ENCODE measurements at places on chromosomes 13 and 19. TPM values are rescaled to one million over a fixed set of nuclear protein-coding genes. Genes with fewer than 3 reads are reported as not detected.

DNA sequence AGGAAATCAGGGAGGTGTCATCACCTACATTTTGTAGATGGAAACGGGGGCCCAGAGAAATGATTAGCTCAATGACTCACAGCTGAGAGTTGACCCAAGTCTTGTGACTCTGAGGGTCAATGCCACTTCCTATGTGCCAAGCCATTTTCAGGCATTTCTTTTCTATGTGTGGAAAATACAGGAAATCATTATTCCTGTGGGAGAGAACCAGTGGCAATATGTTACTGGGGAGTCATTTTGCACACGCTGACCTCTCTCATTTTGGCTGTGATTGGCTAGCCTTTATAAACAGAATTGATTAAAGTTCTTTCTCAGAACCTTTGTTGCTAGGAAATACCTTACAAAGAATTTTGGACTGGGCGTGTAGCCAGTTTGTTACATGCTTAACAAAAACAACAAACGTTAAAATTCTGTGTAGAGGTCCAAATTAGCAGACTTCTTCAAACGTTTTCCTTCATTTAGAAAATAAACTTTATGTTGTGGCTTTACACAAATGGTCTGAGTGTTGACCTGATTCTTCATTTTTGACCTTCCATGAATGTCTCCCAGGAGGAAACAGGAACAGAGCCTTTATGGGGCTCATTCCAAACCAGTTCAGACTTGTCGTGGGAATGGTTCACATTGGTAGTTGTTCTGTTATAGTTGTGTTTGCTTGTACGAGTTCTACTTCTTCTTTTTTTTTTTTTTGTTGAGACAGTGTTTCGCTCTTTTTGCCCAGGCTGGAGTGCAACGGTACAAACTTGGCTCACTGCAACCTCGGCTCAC lies 11.4 kb downstream of the PCCA start:
- DNase-seq: peak; percentile 65

DNA sequence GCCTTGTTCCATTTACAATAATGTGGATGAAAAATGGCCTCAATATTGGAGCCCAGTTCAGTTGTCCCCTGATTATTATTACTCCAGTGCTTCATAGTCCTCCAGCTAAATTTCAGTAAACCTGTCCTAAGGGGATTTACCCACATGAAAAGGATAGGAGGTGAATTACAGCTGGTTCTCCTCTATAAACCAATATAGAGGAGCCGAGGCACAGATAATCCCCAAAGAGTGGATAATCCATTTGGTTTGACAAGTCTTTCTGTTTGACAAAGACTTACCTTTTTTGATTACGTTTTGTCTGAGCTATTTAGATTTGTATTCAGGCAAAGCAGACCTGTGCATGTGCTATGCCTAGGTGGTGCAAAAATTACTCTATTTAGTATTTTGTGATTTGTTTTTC lies 2.7 kb downstream of the CNMD start:
- DNase-seq: no peak

DNA sequence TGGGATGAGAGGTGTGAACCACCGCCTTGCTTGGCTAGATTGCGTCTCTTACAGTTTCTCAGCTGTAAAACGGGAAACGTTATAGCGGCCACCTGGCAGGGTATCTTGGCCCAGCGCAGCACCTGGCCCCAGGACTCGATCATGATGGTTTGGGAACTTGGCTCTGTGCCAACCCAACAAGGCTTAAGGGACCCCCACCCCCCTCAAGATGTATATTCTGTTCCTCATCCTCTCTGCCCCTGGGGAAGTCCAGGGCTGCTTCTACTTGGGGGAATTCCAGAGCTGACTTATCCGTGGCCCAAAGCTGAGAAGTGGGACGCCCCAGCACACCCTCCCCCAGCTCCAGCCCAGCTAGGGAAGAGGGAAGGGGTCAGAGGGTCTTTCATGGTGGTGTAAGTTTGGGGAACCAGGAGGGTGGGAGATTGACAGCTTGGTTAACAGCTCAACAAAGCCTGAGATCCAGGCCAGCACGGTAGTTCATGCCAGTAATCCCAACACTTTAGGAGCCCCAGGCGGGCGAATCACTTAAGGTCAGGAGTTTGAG lies 695 bp downstream of the ICAM1 start:
- DNase-seq: peak; percentile 45

- no peak for DNase-seq
Measured at GRCh38 chr13:42876270-42876714, 94.9 kb downstream of the FAM216B start.

Gene NEK3
- 27.8 TPM for total RNA-seq

- DNase-seq: no peak
Measured at GRCh38 chr13:34034411-34034810, 216.5 kb downstream of the RFC3 start.

GRCh38 chr13:51258612-51259548 lies 36.7 kb downstream of the FAM124A start:
- DNase-seq: no peak

DNA sequence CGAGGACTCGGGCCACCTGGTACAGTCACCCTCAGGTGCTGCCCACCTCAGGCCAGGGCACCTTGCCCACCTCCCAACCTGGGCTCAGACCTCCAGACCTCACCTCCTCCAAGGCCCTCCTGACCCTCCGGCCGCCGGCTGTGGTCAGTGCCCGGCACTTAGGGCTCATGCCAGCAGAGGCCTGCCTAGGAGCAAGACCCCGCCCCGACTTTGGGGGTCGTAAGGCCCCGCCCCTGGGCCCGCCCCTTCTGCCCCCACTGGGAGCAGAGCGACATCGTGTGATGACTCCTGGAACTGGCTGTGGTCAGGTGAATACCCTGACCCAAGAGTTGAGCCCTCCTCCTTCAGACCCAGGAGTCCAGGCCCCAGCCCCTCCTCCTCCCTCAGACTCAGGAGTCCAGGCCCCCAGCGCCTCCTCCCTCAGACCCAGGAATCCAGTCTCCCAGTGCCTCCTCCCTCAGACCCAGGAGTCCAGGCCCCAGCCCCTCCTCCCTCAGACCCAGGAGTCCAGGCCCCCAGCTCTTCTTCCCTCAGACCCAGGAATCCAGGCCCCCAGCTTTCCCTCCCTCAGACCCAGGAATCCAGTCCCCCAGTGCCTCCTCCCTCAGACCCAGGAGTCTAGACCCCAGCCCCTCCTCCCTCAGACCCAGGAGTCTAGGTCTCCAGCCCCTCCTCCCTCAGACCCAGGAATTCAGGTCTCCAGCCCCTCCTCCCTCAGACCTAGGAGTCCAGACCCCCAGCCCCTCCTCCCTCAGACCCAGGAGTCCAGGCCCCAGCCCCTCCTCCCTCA lies at the start of gene SBK2:
Gene SBK2, minus strand, starts transcription at position 183 of the 790 bp plus-strand sequence. CDS start 839 bp downstream, outside the sequence.
- no peak for DNase-seq

DNA sequence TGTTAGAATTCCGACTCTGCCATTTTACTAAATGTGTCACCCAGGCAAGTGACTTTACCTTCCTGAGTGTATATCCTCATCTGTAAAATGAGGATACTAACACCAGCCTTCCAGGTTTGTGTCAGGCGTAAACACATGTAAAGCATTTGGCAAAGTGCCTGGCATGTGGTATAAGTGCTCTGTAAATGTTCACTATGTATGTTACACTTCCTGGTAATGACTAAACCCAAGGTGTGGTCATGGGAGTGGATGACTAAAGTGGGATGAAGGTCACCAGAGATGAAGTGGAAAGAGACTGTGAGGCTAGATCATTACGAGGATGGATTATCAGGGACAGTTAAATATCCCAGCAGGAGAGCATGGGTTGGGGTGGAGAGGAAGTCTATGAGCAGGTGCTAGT lies 25.6 kb downstream of the DEDD2 start:
- DNase-seq: peak; percentile 90

GRCh38 chr19:4582980-4583842 lies 23.7 kb upstream of the SEMA6B start:
- DNase-seq: no peak

Gene POLR1G
- 8.5 TPM for total RNA-seq

DNA sequence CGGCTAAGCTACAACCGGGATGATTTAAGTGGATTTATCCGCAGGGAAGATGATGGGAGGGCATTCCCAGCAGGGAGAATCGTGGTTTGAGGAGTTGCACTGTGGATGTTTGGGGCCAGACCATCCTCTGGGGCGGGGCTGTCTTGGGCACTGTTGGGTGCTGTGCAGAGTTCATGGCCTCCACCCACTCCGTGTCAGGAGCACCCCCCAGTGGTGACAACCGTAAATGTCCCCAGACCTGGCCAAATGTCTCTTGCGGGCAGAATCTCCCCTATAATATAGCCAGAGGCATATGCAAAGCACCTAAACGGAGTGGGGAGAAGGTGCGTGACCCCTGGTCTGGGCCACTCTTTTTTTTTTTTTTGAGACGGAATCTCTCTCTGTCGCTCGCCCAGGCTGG lies 40.2 kb downstream of the SMIM24 start:
- DNase-seq: peak; percentile 75

DNA sequence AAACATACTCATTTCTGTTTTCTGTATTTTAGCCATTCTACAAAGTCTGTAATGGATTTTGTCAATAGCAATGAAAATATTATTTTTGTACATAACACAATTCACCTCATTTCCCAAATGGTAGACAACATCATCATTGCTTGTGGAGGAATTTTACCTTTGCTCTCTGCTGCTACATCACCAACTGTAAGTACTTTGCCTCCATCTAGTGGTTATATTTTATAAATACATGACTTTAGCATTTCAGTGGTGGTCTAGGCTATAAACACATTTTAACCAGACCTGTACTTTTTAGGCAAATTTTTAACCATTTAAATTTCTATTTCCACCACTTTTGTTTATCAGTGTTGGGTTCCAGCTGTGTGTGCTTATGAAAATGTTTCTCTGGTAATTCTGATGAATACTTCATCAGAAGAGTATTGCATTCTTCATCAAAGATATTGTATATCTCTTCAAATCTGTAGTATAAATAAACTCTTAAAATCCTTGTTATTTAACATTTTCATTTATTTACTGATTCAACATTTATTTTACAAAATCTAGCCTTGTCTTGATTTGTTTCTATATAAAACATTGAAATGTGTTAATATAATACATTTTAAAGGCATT lies 222.4 kb downstream of the NBEA start:
- DNase-seq: no peak

- DNase-seq: no peak
Measured at GRCh38 chr19:35055715-35056179, 14.2 kb downstream of the HPN start.

DNA sequence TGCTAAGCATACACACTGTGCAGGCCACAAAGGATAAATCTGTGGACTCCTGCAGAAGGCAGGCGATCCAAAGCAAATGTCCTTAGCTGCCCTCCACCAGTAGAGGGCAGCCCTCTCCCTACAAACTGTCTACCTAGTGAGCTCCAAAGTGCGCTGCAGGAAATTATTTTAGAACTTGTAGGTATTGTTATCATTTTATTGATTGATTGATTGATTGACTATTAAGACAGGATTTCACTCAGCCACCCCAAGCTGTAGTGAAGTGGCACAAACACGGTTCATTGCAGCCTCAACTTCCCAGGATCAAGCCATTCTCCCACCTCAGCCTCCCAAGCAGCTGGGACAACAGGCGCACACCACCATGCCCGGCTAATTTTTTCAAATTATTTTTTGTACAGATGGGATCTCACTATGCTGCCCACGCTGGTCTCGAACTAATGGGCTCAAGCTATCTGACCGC lies 37.3 kb downstream of the RNF6 start:
- DNase-seq: peak; percentile 77

Gene C1QTNF9
- total RNA-seq: 0.19 TPM

GRCh38 chr13:114179087-114179658 lies at the start of gene CFAP97D2:
Gene CFAP97D2, plus strand, starts transcription at chr13:114179257. Its CDS starts 74 bp downstream, at chr13:114179331.
- no peak for DNase-seq

Gene CLIP3
- total RNA-seq: 11.7 TPM

GRCh38 chr13:79692846-79693245 lies 211.9 kb downstream of the NDFIP2 start:
- no peak for DNase-seq

DNA sequence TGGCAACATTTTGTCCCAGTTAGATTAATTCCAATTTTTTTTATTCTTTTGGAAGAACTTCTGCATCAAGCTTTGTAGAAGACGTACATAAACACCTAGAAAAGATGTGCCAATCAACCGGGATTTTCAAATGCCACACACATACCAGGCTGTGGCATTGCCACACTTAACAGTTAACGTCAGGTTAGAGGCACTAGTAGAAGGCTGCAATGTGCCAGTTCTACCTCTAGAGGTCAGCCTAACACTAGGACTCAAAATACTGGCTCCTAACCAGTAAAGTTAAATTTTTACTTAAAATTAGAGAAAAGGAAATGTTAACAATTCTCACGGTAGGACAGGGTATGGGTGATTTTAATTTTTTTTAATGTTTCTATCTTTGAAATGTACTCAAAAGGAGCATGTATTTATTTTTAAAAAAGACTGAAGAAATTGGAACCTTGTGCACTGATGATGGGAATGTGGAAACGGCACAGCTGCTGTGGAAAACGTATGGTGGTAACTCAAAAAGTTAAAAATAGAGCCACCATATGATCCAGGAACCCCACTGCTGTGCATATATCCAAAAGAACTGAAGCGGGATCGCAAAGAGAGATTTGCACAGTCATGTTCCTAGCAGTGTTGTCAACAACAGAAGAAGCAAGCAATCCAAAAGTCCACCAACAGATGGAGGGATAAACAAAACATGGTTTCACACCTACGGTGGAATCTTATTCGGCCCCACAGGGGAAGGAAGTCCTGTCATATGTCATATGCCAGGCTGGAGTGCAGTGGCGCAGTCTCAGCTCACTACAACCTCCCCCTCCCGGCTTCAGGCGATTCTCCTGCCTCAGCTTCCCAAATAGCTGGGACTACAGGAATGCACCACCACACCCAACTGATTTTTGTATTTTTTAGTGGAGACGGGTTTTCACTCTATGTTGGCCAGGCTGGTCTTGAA lies 30.3 kb downstream of the CRYL1 start:
- DNase-seq: peak; percentile 74

DNA sequence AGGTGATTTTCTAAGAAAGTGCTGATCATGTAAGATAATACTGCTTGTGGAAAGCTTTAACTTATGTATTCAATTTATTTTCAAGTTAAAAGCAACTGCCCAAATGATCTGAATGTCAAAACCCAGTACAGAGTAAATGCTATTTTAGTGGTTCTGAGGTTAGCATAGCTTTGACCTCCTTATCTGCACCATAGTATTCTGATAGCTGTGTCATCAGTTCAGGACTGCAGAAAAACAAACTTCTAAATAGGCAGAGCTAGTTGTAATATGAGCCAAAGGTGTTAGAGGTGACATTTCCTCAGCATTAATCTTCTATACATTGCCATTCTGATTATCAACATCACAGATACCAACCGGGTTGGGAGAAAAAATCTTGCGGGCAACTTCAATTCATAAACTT lies 758.7 kb downstream of the SLITRK5 start:
- DNase-seq: no peak

Gene MED29
- 37.5 TPM for total RNA-seq

- DNase-seq: peak; percentile 20
Measured at GRCh38 chr19:39430675-39431593, 4.8 kb downstream of the RPS16 start.

- DNase-seq: no peak
Measured at GRCh38 chr19:29370276-29370675, 155.5 kb upstream of the VSTM2B start.

Gene SEMA6B
- total RNA-seq: 5.6 TPM
